ENCODE measurements at places on chromosomes 5 and 9.
A peak's percentile ranks its signal among the peaks of the same experiment; 100 is the strongest.

- DNase-seq: no peak
Observed at GRCh38 chr9:121050128-121050988, at the start of gene C5. Gene C5, minus strand, starts transcription at chr9:121050275. Its CDS starts 29 bp downstream, at chr9:121050246.

DNA sequence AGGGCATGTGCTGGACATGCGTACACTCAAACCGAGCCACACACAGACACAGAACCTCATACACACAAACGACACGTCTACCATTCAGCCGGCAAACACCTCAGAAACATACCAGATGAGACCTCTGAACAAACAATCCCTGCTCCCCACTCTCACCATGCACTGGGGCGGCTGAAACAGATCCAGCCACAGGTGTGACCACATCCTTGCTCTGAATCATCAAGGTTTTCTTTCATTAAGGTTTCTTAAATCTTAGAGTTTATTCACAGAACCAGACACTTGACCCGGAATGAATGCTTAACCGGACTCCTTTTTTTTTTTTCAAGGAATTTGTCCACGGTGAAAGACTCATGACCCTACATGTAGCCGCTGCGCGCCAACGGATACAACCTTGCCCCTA, 26.2 kb downstream of the TERT start:
- no peak for DNase-seq

- DNase-seq: peak; percentile 80
Observed at GRCh38 chr5:73201547-73202513, 28.8 kb downstream of the TMEM174 start.

DNA sequence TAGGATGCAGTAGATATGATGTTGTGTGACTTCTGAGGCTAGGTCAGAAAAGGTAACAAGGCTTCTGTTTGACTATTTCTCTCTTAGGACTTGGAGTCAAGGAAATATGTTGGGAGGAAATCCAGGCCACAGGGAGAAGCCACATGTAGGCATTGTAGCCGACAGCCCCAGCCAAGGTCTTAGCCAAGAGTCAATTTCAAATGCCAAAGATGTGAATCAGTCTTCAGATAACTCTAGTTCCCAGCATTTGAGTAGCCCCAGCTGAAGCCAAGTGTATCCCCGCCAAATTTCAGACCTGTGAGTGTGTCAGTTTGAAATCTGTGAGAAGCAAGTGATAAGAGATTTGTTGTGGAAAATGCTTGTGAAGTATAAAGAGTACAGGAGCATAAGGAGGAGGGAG, 38.1 kb upstream of the ISL1 start:
- no peak for DNase-seq

- DNase-seq: no peak
Observed at GRCh38 chr9:25733336-25733982, 55.2 kb upstream of the TUSC1 start.

DNA sequence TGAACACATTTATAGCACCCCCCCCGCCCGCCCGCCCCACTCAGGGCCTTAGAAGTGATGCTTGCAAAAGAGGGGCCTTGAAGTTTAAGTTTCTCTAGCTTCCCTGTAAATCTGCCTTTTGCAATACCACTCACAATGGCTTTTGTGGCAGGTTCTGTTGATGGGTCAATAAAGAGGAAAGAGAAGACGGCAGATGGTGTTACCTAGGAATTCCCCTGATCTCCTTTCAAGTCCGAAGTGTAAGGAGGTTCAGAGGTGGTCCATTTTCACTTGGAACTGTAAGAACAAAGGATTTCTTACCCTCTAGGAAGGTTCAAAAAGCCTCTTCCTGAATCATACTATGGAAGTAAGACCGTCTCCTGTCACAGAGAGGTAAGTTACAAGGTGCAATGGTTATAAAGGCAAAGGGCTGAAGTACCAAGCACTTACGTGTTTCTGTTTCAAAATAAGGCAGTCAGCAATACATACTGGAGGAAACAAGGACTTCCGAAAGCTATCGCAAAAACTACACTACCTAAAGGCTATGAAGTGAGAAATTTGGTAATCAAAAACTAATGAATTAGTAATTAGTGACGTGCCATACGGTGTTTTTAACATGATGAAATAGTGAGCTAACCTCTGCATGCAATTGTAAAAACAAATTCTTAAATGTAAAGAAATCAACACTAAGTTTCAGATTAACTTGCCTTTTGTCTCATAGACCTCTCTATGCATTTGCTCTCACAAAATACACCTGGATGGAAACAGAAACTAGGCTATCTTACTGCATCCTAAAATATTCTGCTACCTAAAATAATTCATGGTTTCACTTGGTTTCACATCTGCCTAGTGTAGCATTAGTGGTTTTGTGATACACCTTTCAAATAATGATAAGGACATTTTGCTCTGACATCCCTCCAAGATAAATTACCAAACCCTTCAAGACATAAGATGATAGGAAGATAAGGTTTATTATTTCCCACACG, 589.4 kb upstream of the FAM174A start:
- no peak for DNase-seq

DNA sequence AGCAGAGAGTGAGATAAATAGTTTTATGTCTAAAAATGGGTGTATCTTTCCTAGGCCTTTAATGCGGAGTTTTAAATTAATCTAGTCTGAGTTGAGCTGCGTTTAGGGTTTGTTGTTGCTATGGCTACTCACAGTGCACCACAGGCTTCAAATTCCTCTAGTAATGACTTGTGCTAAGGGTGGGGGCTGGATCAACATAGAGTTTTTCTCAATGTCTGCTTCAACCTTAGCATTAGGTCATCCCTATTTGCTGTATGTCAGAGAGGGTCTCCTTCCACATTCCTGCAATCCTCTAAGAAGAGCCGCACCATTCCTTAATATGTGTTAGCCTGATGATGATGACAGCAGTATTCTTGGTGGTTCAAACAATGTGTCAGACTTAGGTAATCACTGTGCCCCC, 465.6 kb upstream of the KIF2A start:
- DNase-seq: no peak

DNA sequence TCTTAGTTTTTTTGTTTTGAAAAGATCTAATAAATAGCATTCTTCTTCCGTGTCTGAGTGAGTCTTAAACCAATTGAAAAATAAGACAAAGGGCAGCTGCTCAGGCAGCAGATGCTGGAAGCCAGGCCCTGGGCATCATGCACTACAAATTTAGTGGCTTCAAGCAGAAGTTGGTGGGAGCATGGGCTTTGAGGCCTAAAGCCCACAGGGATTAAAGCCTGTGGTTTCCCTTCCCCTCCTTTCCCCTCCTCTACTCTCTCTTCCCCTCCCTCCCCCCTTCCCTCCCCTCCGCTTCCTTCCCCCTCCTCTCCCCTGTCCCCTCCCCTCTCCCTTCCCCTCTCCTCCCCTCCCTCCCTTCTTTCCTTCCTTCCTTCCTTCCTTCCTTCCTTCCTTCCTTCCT, 20.1 kb upstream of the KIF4B start:
- no peak for DNase-seq

- peak; percentile 36 for DNase-seq
Observed at GRCh38 chr5:154755361-154756008, at the start of gene LARP1. Gene LARP1, plus strand, starts transcription at chr5:154755377. Its CDS starts 381 bp downstream, at chr5:154755758.

- DNase-seq: no peak
Observed at GRCh38 chr5:12865529-12865928, 961.3 kb upstream of the CTNND2 start.

DNA sequence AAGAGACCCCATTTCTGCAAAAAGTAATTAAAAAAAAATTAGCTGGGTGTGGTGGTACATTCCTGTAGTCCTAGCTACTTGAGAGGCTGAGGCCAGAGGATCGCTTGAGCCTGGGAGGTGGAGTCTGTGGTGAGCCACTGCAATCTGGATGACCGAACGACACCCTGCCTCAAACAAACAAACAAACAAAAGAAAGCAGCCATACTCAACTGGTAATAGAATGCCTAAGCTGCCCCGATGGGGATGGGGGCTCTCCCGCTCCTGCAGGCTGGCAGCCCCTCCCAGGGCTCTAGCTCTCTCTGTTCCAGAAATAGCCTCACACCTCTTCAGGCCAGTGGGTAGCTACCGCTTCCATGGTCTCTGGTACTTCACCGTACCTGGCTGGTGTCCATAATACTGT, 241.8 kb downstream of the FANCC start:
- DNase-seq: no peak

DNA sequence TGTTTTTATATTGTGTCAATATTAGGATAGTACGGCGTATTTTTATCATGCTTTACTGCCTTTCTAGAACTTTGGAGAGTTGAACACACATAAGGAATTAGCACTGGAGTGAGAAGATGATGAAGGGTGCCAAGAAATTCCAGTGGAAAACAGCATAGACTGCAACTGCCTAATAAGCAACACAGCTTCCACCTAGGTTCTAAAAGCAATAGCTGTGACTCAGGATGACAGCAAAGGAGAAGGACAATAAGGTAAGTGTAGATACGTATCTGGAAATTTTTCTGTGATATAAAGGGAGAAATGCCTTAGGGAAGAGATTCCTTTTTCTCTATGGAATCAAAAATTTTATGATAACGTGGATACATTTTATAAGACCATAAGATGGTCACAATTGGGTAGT, 7.4 kb downstream of the PTPRD start:
- no peak for DNase-seq

DNA sequence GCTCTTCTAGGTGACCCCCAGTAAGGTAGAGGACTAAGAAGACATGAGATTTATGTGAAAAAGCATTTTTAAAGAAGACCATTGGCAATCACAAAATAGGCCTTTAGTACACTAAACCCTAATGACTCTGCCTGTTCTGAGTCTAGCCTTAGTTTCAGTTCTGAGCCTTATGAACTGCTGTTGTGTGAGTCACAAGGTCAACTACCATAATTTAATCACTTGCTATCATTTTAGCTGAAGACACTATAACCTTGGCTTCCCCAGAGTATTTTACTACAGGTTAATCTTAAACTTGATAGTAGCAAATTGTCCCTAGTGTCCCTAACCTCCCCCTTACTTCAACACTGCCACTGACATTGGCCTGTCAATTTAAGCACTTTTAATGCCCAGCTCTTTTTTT, 34.4 kb downstream of the APC start:
- DNase-seq: no peak

DNA sequence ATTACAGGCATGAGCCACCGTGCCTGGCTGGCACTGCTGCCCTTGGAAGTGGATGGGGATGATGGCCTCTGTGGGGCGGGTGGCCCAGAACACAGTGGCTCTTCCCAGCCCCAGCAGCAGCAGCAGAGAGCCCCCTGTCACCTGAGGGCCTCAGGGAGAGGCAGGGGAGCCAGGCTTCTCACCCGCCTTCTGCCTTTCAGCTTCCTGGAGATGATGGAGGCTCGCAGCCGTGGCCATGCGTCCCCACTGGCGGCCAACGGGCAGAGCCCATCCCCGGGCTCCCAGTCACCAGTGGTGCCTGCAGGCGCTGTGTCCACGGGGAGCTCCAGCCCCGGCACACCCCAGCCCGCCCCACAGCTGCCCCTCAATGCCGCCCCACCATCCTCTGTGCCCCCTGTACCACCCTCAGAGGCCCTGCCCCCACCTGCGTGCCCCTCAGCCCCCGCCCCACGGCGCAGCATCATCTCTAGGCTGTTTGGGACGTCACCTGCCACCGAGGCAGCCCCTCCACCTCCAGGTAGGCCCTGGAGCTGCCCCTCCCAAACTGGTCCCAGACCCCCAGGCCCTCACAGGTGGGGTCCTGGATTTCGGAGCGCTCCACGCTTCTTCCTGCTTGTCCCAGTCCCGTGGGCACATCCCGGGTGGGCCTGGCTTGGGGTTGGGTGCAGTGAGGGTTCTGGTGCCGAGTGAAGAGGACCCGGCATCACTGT, 5.0 kb upstream of the AJM1 start:
- no peak for DNase-seq

DNA sequence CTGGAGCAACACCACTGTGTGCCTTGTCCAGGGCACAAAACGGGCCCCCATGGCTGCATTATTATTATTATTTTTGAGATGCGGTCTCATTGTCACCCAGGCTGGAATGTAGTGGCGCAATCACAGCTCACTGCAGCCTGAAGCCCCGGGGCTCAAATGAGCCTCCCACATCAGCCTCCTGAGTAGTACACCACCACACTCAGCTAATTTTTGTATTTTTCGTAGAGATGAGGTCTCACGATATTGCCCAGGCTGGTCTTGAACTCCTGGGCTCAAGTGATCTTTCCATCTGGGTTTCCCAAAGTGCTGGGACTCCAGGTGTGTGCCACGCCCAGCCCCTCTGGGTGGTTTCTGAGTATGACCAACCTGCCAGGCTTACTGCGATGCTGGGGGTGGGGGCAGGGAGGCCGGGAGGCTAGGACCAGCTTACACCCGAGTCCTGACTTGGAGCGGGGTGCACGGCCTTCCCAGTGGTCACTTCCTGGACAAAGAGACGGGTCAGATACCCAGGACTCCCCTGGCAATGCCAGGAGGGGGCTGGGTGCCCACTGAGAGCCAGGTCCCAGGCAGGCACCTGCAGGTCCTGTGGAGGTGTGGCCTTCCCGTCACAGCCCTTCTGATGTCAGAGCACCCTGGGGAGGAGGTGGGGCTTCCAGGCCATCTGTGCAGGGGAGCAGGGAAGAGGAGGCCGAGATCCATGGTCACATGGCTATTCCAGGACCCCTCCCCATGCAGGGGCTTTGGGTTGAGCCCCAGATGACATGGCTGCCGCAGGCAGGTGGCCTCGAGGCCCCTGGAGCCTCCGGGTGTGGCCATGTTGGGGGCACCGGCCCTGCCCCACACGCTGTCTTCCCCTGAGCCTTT, 8.3 kb upstream of the NRARP start:
- no peak for DNase-seq

GRCh38 chr5:149757956-149758355, 27.8 kb downstream of the PPARGC1B start:
- DNase-seq: no peak

GRCh38 chr5:71757590-71758543, 38.8 kb downstream of the CARTPT start:
- DNase-seq: peak; percentile 17

GRCh38 chr5:176508603-176509002, 28.6 kb downstream of the RNF44 start:
- DNase-seq: no peak

Data from hepatic stellate cell (primary cell).